ENCODE measurements at places on chromosomes 3 and 15.

- DNase-seq = no peak
Observed at GRCh38 chr3:9781551-9781950, 10.7 kb downstream of the TADA3 start.

DNA sequence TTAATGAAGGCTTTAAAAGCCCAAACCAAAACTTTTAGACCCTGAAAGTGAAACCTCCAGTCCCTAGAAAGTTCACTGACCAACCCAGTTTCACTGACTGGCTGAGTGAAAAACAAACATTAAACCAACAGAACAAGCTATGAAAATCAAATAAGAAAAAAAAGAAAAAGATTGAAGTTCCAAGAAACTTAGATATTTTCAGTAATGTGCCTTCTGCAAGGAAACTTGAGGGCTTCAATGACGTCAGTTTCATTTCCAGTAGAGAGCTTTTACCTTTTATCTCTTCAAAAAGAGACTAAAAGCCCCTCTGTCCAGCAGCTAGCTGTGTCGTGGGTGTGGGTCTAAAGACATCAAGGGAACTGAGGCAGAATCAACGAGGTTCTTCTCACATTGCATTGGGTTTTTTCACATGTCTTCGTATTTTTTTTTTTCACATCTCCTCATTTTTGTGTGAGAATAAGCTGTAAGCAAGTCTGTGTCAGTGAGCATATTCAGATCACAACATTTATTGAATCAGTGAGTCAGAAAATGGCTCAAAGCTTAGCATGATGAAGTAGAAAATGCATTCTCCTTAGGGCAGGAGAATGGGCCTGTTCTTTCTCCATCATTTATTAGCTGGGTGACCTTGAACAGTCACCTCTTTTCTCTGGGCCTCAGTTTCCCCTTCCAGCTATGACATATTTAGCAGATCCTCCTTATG, 54.8 kb upstream of the BCL6 start:
- no peak for DNase-seq

DNA sequence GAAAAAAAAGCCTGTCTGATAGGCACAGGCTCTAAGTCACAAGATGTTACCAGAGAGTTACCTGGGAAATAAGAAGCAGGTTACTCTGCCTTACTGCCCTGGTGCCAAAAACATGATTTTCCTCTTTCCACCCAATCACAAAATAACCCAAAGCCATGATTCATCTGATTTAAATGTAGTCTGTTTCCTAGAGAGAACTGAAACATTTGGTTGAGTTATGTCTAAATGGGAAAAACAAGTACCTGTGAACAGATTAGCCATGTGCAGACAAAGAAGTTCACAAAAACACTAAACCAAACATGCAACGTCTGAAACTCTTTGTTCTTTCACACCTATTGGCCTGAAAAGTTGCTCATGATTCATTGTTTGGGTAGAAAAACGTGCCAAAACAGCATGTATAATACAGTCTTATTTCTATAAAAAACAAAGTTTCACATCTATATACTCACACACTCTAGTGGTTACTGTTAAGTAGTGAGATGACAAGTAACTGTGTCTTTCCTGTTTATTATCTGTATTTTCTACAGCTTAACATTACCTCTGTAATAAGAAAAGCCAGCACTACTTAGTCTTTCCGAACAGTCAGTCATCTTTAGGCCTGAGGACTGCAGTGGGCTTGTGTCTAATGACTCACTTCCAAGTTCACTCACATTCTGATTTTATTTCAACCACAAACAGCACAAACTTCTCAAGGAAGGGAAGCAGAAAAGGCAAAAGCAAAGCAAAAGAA, 30.2 kb downstream of the FAM174B start:
- DNase-seq = no peak

DNA sequence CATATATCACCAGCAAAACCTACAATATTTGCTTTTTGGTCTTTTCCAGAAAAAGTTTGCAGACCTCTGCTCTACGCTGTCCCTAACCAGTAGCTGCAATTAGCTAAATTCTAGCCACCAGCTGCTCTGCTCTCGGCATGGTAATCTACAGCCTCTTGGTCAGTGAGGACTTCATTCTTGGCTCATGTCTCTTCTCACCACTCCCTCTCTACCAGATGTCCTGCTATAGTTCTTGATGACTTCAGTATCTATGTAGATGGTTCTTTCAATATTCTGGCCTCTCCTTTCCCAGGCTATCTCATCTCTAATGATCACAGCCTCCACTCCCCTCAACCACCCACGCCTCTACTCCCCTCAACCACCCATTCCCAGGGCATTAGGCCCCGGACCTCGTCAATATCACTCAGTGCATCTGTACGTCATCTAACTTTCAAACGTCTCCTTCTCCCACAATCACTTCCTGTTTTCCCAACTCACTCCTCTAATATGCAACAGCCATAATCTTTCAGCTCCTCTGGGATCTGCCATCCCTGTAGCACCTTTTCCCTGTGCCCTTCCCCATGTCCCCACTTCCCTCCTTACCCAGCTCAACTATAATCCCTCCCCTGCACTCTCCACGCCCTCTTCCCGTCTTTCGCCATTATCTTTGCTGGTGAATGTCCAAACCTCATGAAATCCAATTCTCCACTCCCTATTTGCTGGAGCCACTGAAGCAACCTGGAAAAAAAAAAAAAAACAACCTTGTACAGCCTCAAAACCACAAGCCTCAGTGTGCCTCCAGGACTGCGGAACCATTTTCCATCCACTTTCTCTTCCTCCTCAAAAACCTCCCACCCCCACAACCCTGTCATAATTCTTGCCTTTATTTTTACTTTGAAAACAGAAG, 429.4 kb upstream of the PROK2 start:
- no peak for DNase-seq

DNA sequence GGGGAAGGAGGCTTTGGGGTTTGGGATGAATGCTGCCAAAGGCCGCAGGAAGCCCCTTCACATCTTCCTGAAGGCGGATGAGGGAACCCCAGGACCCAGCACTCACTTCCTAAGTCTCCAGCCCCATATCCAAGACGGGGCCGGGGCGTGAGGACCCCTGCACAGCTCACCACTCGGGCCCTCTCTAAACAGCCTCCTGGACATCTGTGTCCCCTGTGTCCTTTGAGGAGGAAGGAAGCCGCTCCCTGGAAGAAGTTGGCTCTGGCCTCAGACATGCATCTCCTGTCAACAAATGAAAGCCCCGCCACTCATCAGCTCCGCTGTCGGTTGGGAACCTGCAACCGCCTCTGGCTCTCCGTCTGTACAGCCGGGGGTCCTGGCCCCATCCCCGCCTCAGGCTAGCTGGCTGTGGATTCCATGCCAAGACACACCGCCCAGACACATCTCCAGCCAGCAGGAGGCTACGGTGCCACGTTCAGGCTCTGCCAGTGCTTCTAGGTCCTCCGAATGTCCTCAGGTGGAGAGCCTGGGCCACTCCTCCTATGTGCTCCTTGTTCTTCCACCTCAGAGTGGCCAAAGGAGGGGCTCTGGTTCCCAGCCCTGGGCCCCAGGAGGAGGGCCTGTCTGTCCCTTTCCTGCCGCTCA, 140.0 kb upstream of the MEF2A start:
- DNase-seq = no peak

DNA sequence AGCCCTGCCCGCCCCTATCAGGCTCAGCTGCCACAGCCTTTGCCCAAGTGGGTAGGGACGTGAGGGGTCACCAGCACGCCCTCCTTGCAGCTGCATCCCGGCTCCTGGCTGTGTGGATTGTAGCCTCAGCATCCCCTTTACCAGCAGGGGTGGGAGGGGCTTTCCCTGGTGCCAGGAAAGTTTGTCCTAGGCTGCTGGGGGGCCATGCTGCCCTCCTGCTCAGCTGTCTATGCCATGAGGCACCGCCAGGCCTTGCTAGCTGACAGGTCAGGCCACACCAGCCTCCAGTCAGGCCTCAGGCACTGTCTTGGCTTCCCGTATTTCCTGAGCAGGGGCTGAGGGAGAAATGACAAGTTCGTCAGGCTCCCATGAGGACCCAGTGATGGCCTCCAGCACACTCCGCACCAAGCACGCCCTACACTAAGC, 32.3 kb downstream of the TKT start:
- DNase-seq = no peak

DNA sequence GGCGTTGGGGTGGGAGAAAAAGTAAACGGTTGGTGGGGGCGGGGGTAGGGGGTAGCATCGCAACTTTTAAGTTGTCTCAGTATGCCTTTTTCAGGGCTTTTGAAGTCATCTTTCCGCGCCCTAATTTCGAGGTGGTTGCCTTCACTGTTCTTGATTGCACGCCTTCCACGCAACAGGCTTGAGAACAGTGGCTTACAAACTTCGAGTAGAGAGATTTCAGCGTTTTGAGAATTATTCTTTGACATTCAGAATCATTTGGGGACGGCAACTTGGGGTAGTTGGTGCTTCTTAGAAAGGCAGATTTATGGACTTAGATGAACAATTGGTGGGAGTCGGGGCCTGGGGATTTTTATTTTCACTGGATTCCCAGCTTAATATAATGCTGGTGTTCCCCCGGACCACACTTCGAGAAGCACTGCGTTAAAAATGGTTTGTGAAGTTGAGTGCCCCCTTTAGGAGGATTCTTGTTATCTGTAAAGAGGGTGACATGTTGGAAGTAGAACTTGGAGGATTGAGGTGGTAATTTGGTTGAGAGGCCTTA, 880 bp downstream of the PPP4R2 start:
- DNase-seq = no peak

DNA sequence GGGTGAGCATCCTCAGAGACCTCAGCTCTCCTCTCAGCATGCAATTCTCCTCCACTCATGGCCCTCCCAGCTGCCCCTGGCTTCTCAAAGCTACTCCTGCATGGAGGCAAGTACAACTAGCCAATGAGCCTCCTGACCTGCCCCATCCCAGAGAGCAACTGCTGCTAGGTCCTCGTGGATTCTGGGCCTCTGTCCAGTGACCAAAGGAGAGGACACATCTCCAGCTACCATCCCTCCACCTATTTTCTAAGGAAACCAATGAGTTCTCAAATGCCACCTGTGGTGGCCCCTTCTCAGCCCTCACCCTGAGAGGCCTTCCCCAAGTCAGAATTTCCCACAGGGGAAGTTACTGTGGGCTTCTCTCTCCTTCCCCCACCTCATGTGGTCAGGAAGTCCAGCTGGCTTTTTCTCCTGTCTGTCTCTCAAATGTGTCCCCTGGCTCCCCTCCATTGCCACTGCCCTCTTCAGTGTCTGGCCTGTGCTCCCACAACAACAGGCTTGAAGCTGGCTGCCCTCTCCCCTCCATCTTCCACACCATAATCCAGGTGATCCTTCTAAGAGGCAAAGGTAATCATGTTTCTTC, 43.0 kb downstream of the LIPC start:
- no peak for DNase-seq

- DNase-seq = no peak
Observed at GRCh38 chr15:70562906-70563305, 200.5 kb downstream of the UACA start.

DNA sequence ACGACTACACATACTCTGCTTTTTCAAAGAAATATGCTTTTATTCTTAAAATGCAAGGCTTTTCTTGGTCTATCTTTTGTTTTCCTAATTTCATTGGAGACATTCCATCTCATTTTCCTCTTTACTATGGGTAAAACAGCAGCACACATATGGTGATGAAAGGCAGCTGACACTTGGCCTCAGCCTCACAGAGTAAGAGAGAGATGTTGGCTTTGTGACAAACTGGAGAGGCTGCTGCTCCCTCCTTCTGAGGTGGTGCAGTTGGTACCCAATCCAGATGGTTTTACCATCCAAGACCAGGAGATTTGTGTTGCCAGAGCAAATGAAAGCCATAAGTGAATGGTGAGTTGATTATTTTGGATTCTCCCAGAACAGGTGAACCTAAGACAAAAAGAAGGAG, 13.2 kb upstream of the SLC2A2 start:
- DNase-seq = no peak

DNA sequence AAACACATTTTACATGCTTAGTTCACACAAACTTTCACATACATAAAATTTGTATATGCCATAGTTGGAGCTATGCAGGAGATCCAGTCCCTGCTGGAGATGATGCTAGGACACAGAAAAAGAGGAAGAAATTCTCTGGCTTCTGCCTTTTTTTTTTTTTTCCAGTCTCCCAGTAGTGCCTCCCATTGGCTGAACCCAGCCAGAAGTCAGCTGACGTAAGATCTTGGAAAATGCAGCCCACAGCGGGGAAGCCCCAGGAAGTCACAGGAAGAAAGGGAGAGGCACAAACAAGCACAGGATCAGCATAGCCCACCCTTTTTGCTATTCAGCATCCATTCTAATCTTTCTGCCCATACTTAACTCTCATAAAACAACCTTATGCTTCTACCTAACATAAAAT, 38.5 kb downstream of the SCN11A start:
- no peak for DNase-seq

GRCh38 chr3:115469649-115470048, 153.7 kb upstream of the GAP43 start:
- DNase-seq = no peak

DNA sequence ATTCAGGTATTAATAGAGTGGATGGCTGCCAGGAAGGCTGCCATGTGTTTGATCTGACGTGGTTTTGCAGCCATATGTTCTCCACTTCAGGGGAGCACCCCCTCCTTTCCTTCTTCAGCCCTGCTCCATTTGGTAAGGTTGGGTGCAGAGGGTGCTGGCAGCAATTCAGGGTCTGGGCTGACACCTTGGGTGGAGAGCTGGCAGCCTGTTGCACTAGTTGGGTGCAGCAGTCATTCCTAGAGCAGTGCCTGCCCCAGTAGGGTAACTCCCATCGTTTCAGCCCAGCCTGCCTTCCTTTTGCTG, 1.5 kb downstream of the TYRO3 start:
- DNase-seq = no peak

GRCh38 chr3:124928333-124929202, 6.0 kb downstream of the MUC13 start:
- DNase-seq = no peak

All from esophagus squamous epithelium (tissue), 5 donors.